ENCODE measurements at places on chromosomes 1 and 21.

- DNase-seq, result no peak
Measured at GRCh38 chr1:39645411-39646043, 6.1 kb upstream of the HEYL start.

GRCh38 chr1:223815020-223815853 lies 30.5 kb downstream of the TP53BP2 start:
- DNase-seq, result no peak

DNA sequence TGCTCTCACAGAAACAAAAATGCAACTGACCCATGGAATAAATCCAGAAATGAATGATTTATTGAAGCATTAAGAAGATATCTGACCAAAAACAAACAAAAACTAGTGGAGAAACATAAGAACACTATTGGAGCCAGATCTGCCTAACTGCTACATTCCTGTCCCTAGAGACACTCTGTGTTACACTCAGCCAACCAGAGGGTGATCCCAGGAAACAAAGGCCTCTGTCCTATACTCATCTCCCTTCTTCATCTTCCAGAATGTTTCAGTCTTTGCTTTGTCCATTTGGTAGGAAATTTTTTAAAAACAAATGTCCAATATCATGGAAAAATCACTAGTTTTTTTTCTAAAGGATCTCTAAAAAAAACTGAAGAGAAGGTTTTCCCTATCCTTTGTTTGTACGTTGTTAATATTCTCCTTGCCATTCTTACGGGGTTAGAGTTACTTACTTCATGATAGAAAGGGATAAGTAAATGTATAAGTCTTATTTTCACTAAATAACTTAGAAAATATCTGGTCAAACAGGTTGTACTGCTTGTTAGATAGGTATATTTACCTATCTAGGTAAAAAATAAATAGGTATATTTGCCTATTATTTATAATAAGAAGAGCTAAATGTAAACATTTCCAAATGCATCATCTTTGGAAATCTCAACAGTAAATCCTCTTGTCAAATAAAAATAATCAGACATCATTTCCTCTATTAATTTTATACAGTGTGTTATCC lies 59.1 kb downstream of the NME7 start:
- DNase-seq, result peak; percentile 46

DNA sequence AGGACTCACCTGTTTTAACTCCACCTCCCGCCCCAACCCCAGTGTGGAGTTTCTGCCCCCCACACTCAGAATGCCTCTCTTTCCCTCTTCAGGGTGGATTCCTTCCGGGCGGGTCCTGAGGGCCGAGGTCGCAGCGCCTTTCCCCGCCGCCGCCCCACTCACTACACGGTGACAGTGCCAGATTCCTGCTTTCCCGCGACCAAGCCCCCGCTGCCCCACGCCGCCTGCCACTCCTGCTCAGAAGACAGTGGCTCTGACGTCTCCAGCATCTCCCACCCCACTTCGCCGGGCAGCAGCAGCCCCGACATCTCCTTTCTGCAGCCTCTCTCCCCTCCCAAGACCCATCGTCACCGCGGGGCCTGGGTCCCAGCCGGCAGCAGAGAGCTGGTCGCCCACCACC lies 16.7 kb downstream of the INAVA start:
- no peak for DNase-seq

- no peak for DNase-seq
Measured at GRCh38 chr1:55786396-55786795, 571.2 kb upstream of the USP24 start.

DNA sequence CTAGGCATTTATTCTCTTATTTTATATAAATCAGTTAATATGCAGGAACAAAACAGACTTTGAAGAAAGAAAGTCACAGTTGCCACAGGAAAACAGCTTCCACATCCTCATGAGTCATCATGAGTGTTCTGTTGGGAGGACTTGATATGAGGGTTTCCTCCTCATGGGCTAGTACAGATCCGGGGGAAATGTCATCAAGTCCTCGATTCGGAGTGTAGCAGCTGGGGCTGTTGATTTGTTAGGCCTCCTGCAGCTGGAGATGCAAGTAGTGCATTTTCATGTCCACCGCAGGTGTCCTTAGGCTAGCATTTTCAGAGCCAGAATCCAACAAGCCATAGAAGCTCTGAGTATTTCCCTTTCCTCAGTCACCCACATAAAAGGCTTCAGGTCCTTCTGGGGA lies 36.7 kb downstream of the ADAM30 start:
- no peak for DNase-seq

GRCh38 chr1:232650418-232650817 lies 20.5 kb upstream of the SIPA1L2 start:
- DNase-seq, result no peak

GRCh38 chr1:59013276-59013927 lies 229.6 kb upstream of the JUN start:
- peak; percentile 3 for DNase-seq

DNA sequence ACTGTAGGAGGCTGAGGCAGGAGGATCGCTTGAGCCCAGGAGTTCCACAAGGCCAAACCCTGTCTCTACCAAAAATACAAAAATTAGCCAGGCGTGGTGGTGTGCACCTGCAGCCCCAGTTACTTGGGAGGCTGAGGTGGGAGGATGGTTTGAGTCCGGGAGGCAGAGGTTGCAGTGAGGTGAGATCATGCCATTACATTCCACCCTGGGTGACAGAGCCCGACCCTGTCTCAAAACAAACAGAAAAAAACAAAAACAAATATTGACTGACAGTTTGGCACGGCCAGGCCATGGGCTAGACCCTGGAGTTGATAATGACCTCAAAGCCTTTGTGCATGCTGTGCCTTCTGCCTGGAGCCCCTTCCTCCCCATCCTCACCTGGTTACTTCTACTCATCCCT lies 19.2 kb upstream of the RSPO1 start:
- DNase-seq, result peak; percentile 14

DNA sequence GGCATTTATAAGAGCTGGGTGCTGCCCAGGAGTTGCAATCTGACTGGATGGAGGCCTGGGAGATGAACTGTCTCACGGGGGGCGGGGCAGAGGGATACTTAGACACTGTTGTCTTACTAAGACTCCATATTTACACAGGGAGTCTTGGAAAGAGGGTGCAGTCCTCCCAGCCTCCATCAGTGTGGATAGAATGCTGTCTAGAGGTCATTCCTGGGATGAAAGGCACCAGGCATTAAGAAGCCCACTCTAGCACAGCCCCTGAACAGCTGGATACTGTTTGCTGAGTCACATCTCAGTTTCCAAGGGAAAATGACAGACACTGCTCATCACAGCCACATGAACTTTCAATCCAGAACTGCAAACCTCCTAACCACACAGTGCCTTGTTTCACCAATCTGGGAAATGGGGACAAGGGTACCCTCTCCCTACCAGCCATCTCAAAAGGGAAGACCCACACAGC lies 43.3 kb downstream of the SSBP3 start:
- no peak for DNase-seq

DNA sequence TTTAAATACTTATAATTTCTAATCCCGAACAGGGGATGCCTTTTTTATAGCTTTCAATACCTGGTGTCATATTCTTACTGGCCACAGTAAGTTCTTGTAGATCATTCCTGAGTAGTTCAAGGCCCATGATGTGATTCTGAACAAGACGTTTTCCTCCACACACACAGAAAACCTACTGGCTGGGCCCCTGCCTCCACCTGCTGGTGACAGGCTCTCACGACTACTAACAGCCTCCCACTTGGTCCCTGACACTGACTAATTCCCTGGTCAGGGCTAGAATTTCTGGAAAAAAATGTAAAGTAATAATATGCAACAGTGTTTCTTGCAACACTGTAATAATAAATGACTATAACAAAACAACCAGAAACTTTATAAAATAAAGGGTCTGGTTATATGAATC lies 50.4 kb upstream of the RIPK4 start:
- DNase-seq, result peak; percentile 36

DNA sequence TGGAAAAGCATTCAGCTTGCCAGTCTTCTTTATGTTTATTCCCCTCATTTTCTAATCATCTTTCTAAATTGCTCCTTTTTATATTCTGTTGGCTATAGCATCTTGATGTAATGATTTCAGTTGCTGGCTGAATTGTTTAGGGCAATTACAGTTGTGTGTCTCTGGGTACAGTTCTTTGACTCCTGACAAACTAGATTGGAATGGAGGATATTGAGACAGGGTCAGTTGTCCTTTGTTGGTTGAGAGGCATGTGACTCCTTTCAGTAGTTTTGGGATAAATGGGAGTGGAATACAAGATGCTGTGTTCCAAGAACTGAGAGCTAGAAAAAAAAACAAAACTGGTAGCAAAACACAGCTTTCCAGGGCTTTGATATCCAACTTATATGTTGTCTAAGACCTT lies 1.5 kb downstream of the CENPF start:
- no peak for DNase-seq

- no peak for DNase-seq
Measured at GRCh38 chr1:32334274-32334861, 1.7 kb downstream of the MARCKSL1 start.

- no peak for DNase-seq
Measured at GRCh38 chr21:42003051-42003461, 7.1 kb downstream of the ZBTB21 start.

GRCh38 chr1:229273507-229274232 lies 2.8 kb downstream of the RAB4A start:
- DNase-seq, result peak; percentile 95

DNA sequence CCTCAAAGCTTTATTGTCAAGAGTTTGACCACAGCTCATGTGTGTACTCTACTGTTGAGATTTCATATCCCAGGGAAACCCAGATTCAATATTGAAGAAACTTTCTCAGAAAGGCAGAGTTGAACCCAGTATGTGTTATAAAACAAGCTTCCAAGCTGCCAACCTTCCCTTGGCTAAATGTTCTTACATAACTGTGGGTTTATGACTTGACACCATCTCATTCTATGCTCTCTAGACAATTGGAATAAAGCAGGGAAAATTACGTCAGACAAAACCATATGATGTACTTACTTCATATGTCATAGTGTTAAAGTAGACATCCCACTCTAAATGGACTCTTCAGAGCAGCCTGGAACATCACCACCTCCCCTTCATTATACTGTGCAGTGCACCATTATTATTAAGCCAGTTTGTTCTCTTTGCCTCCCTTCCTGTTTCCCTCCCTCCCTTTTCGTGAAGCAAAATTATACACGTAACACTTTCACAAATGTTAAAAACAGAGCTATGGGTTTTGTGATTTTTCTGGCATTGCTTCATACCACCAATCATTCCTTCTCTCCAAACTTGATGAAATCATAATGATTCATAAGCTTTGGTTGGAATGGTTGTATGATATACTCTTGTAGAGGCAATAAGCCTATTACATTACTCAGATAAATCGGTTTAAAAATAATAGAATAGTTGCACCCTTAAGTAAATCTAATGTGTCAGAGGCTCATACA lies 507.2 kb downstream of the LTN1 start:
- no peak for DNase-seq

GRCh38 chr1:165828669-165829329 lies 1.4 kb downstream of the UCK2 start:
- DNase-seq, result peak; percentile 84

DNA sequence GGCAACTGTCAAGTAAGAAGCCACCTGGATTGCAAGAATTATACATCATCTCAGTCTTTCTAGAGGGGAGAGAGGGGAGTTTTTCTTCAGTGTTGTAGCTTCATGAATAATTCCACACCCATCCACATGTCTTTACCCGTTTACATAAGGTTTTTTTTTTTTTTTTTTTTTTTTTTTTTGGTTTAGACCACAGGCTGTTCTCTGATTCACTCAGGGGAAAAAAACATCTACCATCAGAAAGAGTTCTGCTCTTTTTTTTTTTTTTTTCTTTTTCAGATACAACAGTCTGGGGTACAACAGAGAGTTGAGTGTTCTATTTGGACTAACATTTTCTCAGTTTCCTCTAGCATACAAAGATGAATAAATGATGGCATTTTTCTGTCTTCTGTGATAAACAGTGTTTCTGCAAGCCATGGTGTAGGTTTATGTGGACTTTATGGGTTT lies 4.9 kb upstream of the KIF14 start:
- DNase-seq, result no peak

- no peak for DNase-seq
Measured at GRCh38 chr1:248800459-248800858, 25.3 kb downstream of the SH3BP5L start.

GRCh38 chr1:59194621-59195020 lies 102.3 kb upstream of the FGGY start:
- no peak for DNase-seq

DNA sequence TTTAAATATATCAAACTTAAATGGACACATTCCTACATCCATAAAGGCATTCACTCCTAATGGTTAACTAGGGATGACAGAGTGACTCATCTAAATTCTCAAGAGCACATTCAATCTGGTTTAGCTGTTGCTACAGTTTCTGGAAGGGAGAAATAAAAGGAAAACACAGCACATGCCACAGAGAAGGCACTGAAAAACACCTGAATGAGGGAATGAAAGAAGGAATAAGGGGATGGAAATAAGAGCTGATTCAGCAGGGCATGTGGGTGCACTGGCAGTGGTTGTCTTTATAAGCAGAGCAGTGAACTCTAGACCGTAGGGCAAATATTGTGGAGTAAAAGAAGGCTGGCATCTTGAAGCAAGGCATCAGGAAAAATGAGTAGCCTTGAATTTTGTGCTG lies 79.3 kb downstream of the LHX4 start:
- no peak for DNase-seq

GRCh38 chr1:58611861-58612385 lies 34.9 kb upstream of the TACSTD2 start:
- no peak for DNase-seq

- no peak for DNase-seq
Measured at GRCh38 chr21:29991624-29992023, 51.8 kb upstream of the GRIK1 start.

DNA sequence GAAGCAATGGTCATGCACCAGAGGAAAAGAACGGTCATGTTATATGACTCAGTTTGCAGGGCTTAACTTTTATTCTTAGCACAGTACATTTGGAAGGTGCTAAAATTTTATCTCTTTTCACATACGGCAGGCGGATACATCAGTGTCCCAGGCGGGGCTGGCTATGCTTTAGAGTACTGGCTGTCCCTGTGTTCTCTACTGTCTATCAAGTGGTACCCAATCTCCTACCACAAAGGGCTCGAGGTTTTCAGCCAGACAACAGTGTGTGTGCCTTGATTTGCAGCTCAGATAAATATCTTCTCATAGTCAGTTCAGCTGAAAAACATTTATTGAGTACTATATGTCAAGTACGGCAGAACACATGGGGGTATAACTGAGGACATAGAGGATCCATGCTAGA lies 65.3 kb downstream of the URB2 start:
- no peak for DNase-seq

GRCh38 chr21:34020005-34020847 lies 53.2 kb upstream of the MRPS6 start:
- DNase-seq, result no peak
